ENCODE measurements at places on chromosomes 7 and 10.

- DNase-seq: no peak
Observed at GRCh38 chr10:6054884-6055283, 7.3 kb downstream of the IL2RA start.

GRCh38 chr10:111578076-111578475, 501.2 kb downstream of the ADRA2A start:
- DNase-seq: no peak

DNA sequence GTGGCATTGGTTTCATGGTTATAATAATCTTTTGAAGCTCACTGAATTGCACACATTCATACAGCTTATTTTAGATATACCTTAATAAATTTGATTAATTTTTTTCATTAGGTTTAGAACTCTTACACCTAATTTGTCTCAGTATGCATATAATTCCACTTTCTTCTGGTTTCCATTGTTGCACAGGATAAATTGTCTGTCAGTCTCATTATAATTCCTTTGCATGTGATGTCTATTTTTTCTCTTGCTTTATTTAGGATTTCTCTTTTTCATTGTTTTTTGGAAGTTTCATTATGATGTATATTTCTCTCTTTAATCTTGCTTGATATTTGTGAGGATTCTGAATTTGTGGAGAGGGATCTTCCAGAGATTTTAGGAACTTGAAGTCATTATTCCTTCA, 84.7 kb downstream of the ARL5B start:
- no peak for DNase-seq

GRCh38 chr7:49878089-49878488, 104.7 kb downstream of the VWC2 start:
- DNase-seq: no peak

DNA sequence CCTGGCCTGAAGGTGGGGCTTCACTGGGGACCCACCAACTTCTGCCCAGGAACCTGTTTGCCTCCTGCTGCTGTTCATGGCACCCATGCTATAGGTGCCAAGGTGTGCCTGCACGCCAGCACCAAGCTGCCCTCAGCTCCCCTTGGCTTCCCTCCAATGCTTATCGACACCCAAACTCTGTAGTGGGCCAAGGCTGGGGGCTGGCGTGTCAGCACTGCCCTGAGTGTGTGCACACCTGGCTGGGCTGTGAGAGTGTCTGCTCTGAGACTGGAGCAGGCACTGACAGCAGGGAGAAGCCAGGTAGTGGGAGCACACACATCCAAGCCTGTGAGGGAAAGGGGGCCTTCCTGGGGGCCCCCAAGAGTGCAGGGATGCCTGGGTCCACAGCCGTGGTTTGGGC, 43.1 kb upstream of the TUBB8 start:
- no peak for DNase-seq

DNA sequence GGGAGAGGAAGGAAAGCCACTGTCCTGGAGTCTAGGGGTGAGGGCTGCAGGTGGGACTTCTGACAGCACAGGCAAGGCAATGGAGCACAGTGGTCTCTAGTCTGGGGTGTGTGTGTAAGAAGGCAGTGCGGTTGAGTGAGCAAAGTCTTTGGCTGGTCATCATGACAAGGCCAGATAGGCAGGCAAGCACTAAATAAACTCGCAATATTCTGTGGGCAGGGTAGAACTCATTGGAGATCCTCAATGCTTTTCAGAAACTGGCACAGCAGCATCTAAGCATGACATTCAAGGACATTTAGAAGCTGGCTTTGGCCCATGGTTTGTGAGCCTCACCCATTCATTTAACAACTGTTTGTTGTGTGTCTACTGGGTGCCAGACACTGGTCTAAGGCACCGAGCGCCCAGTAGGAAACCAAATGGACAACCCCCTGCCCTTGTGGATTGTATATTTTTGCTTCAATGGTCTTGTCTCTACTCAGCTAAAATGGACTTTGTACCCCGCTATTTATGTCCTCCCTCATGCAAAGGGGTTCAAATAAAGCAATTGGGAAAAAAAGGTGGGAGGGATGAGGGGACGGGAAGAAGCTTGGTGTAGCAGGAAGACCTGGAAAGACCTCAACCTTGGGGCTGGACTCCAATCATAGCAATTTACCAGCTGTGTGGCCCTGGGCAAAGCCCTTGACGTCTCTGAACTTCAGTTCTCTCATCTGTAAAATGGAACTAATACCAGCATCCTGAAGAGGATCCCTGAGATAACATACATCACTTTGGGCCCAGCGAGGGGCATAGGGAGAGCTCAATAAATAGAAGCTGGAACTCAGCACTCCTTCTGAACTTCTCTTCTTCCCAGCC, 116.0 kb downstream of the NEURL1 start:
- DNase-seq: no peak

DNA sequence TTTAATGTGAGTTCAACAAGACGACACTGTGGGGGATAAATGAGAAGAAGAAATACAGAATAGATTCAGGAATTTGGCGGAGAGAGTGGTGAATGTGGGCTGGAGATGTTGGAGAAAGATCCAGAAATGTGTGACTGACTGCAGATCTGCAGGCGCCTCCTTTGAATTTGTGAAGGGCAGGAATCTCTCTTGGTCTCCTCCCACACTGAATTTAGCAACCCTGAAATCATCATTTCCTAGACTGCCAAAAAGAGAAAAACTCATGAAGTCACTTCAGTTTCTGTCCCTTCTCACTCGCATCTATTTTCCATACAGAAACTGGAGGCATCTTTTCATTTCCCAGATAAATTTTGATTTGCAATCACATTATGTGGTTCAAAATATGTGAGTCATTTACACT, 128.7 kb downstream of the GNAI1 start:
- DNase-seq: no peak

DNA sequence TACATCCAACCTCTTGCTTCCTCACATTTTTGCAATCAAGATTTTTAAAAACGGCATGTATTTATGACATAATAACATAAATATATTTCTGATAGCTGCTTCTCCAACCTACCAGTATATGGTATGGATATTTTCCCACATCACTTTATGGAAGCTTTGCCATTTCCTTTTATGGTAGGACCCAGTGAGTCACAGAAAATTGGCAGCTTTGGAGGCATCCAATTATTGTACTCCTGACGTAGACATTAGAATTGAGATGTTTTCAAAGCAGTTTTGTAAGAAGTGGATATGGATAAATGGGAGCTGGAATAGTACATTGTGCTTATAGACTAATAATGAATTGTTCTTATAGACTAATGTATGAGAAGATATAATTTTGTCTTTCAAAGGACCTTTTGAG, 23.8 kb upstream of the BICC1 start:
- no peak for DNase-seq

DNA sequence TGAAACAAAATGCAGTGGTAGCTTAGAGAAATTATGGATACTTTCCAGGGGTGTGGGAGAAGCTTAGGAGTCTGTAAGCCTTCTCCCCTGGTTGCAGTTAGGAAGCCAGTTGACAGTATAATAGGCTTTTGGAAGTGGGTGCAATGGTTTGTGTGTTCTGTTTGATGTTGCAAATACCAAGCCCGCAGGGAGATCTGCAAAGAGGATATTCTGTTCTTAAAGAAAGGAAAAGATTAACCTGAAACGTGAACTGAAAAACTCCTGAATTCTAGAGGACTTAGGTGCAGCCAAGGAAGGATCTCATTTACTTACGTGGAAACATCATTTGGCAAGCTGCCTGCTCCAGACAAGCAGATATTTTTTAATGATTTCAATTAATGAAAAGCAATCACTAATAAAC, 496.6 kb downstream of the AUTS2 start:
- no peak for DNase-seq

DNA sequence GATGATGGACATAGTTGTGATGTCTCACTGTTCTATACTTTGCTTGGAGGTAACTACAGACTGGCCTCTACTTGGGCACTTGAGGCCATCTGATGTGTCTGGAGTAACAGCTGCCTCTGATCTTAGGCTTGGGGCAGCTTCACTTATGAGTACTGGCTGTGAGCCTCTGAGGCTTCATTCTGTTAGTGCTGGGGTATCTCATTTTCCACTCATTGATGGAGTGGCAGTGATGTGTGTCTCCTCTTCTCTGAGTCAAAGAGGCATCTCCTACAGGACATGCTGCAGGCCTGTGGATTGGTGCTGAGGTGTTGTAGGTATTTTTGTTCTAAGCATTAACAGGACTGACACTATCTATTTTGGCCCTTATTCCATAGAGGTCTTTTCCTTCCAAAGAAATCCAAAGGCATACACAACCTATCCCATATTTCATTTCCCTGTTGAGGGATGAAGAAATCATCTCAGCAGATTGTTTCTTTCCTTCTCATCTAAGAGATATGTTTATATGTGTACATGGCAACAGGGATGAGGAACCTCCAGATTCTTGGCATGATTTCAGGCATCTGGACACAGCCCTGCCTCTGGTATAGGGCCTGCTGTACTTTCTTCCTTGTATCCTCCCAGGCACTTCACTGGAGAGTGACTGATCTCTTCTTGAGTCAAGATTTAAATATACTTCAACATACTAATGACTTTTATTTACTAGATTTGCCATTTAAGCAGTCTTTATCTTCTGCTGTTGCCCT, 65.7 kb upstream of the NOBOX start:
- DNase-seq: no peak

DNA sequence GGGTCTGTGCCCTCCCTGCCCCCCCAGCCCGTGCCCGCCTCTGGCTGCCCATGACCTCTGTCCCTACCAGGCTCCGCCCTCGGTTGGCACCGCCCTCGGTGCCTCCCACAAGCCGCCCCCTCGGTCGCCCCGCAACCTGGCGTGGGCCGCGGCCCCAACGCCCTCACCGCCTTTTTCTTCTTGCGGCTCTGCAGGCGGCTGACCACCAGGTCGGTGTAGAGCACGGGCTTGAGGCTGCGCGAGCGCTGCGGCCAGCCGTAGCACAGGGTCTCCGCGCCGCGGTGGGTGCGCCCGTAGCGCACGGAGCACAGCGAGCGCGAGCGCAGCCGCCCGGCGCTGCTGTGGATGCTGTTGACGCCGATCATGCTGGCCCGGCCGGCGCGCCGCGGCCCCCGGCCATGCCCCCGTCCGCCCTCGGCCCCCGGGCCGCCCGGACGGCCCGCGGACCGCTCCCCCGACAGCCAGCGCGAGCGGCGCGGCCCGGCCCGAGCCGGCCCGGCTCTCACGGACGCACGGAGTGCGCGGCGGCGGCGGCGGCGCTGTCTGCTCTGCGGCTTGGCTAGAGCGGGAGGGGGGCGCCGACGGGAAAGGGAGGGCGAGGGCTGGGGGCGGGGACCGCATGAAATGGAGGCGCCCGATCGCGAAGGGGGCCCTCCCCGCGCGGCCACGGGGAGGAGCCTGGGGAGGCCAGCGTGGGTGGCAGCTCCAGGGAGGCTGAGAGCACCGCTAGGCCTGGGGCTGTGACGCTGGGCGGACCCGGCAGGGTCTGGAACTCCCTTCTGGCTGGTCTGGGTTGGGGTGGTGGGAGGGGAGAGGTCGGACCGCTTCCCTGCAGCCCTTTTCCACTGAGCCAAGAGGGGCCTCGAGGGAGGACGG, 9.6 kb downstream of the PSD start:
- no peak for DNase-seq

GRCh38 chr10:89032141-89032891, 41.7 kb downstream of the FAS start:
- peak; percentile 42 for DNase-seq

DNA sequence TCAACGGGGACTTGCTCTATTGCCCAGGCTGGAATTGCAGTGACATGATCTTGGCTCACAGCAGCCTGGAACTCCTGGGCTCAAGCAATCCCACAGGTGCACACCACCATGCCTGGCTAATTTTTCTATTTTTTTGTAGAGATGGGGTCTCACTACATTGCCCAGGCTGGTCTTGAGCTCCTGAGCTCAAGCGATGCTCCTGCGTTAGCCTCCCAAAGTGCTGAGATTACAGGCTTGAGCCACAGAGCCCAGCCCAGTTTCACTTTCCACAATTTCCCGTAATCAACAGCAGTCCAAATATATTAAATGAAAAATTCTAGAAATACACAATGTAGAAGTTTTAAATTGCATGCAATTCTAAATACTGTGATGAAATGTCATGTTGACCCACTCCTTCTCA, 24.0 kb downstream of the SEPTIN14 start:
- no peak for DNase-seq

DNA sequence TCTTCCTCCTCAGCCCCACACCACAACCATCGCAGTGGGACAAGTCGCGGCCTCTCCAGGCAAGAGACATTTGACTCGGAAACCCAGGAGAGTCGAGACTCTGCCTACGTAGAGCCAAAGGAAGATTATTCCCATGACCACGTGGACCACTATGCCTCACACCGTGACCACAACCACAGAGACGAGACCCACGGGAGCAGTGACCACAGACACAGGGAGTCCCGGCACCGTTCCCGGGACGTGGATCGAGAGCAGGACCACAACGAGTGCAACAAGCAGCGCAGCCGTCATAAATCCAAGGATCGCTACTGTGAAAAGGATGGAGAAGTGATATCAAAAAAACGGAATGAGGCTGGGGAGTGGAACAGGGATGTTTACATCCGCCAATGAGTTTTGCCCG, 112.1 kb downstream of the NSUN6 start:
- no peak for DNase-seq

DNA sequence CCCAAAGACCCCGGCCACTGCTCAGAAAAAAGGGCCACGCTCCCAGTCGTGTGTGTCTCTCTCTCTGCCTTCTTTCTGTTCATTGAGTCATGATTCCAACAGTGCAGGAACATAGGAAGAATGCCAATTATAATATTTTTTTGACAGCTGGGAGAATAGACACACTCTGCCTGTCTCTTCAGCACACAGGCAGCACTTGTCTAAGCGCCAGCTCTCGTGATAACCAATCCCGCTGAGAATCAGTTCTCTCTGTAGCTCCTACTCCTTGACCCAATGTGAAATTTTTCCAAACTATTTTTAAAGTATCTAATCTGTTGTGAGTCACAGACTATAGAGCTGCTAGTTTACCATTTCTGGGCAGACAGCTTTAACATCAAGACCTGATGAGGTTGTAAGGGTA, 145.7 kb upstream of the RHEB start:
- DNase-seq: no peak

- no peak for DNase-seq
Observed at GRCh38 chr7:113087071-113087998, 708 bp upstream of the GPR85 start.

DNA sequence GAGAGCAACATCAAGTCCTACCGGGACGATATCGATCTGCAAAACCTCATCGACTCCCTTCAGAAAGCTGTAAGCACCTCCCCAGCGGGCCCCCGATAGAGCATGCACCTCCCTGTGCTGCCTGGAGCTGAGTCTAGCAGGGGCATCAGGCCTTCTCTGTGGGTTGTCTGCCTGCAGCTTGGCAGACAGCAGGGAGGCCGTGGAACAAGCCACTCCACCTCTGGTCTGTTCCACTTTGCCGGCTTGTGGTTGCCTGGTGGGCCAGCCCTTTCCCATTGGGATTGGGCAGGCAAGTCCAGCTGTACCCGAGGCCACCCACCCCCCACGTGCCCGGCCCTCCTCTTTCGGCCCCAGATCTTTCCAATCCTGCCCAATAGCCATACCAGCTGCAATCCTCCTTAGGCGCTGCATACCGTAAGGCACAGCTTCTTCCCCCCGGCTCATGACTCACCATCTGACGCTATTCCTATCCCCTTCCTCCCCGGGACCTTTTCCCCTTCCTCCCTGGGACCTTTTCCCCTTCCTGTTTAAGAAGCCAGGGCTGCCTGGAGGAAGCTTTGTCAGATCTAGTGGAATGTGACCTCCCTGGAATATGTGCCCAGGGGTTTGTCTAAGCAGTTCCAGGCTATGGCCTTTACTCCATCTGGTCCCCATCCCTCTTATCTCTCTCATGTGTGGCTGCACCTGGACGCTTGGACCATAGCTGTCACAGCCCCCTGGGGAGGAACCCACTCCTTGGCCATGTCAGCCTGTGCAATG, 28.1 kb upstream of the SH2D4B start:
- DNase-seq: no peak

Measured in activated CD8-positive, alpha-beta memory T cell treated with anti-CD3 and anti-CD28 coated beads for 48 hours (primary cell).